Activated gamma-delta T cell (primary cell): ENCODE measurements at places on chromosomes 1 and 21.
A peak's percentile ranks its signal among the peaks of the same experiment; 100 is the strongest.

DNA sequence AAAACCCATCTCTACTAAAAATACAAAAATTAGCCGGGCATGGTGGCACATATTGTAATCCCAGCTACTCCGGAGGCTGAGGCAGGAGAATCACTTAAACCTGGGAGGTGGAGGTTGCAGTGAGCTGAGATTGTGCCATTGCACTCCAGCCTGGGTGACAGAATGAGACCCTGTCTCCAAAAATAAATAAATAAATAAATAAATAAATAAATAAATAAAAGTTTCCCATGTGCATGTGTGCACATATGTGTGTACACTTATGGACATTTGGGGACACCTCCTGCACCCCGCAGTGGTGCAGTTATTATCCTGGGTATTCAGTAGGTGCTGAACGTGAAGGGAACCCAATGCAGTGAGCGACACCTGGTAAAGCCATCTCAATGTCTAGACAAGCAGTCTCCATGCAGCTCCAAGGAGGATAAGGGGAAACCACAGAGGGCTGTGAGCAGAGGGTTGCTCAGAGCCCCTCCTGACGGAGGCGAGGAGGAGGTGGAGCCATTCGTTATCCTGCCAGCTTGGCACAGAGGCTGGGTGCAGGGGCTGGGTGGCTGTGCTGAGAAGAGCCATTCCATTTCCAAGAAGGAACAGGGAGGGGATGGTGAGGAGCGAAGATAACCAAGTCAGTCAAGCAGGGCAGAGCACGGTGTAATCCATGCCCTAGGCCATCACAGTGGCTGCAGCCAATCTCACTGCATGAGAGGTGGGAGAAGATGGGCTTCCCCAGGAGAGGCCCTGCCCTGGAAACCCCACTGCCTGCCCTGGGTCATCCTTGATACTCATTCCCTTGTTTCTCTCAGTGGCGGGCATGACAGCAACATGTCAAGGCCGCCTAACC, 25.6 kb downstream of the UBIAD1 start:
- DNase-seq: no peak

DNA sequence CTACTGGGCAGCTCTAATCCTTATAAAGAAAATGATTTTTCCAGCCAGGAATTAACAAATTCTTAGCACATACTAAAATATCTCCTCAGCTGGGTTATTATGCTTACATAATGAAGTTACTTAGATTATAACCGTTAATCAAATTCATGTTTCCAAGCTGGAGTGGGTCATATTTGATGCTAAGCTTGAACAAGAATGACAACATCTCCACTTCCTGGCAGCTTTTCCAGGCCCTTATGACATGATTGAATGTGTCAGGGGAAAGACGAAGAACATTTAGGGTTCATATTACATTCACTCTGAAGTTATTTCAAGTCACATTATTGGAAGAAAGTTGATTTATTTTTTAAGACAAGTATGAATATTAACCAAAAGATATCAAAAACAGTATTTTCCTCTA, 333.7 kb downstream of the PCP4 start:
- no peak for DNase-seq

DNA sequence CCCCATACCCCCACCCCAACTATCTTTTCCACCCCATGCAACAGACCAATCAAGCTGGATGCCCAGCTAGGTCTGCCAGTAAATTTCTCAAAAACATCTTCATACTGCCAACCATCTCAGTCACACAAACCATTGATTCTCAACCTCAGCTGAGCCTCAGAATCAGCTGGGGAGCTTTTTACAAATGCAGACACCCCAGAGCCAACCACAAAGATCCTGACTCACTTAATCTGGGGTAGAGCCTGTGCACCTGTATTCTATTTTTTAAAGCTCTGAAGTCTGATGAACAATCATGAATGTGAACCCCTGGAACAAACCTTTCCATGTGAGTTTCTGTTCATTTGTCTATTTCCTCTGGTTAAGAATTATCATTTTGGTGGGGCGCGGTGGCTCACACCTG, 66.0 kb downstream of the ZNF281 start:
- no peak for DNase-seq

- no peak for DNase-seq
Measured at GRCh38 chr1:241598249-241598648, 41.9 kb downstream of the CHML start.

DNA sequence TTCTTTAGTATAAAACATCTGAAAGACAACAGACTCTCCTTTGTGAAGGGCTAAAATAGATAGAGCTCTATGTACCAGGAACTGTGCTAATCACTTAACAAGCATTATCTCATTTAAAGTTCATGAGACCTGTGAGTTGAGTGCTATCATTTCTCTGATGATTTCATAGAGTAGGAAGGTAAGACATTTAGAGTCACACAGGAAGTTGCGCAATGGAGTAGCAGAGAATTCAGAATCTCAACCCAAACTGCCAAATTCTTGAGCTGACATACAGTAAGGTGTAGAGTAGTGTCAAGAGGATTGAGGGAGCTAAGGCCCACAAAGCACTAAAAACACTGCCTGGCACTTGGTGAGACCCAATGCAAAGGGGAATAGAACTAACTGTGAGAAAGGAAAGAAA, 384.3 kb downstream of the NTNG1 start:
- DNase-seq: no peak

GRCh38 chr1:64043976-64044375, 159.4 kb upstream of the UBE2U start:
- no peak for DNase-seq

DNA sequence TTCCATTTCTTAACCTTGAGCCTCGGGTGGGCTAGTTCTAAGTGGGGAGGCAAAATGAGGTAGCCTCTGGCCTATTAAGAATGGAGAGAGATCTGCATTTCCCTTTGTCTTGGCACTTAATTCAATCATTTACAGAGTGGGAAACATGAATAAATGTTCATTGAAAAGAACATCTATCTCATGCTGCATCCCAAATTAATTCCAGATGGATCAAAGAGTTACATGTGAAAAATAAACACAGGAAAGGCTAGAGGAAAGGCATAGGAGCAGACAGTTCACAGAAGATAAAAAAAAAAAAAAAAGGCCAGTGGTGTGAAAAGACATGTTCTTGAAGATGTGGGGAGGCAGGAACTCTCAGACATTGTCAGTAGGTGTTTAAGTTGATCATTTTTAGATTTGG, 35.7 kb upstream of the EPS8L3 start:
- no peak for DNase-seq

- DNase-seq: no peak
Measured at GRCh38 chr1:119713749-119714456, 2.2 kb downstream of the PHGDH start.

GRCh38 chr1:203311368-203312301, 6.3 kb downstream of the BTG2 start:
- DNase-seq: no peak

DNA sequence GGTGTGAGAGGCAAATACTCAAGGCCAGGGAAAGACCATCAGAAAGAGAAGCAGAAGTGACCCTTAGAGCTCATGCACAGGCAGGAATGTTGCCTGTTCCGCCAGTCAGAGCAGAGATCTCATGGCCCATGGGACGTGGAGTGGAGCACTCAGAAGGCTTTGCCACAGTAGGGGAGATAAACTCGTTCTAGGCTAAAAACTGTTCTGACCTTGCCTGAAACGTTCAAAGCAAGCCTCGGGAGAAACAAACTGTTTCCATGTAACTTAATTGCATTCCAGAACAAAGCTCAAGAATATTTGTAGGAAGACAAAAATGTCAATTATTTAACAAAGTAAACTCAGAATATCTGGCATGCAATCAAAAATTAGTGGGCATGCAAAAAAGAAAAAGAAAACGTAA, 20.7 kb upstream of the SLC19A1 start:
- no peak for DNase-seq

DNA sequence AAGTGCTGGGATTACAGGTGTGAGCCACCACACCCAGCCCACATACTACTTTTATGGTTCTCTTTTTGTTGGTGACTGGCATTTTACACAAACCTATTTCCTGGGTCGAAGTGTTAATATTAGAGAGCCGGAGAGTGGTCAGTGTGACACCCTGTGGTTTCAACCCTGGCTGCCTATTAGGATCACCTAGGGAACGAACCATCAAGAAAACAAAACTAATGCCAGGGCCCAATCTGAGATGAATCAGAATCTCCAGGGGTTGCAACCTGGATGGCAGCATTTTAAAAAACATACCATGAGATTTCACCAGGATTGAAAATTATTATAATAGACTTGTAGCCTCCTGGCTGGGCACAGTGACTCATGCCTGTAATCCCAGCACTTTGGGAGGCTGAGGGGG, 6.1 kb downstream of the MRPS21 start:
- no peak for DNase-seq

- no peak for DNase-seq
Measured at GRCh38 chr1:99553301-99553700, 92.6 kb upstream of the PALMD start.

GRCh38 chr1:55035904-55036303, 3.4 kb upstream of the PCSK9 start:
- DNase-seq: no peak

DNA sequence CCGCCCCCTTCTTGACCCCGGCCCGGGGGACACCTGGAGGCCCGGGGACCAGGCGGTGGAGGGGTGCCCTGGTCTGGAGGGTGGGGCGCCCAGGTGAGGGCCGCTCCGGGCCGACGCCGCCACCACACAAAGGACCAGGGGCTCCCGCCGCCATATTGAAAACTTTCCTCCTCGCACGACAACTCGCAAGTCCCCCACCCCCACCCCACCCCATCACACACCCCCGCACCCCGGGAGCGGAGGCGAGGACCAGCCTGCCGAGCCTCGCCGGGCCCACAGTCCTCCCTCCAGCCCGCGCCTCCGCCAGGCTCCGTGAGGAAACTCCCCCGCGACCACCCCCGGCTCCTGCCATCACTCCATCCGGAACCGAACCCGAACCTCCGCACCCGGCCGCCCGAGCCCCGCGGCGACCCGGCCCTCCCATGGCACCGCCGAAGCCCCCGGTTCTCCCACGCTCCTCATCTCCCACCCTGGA, 733 bp downstream of the KDM5B start:
- DNase-seq: peak; percentile 23

DNA sequence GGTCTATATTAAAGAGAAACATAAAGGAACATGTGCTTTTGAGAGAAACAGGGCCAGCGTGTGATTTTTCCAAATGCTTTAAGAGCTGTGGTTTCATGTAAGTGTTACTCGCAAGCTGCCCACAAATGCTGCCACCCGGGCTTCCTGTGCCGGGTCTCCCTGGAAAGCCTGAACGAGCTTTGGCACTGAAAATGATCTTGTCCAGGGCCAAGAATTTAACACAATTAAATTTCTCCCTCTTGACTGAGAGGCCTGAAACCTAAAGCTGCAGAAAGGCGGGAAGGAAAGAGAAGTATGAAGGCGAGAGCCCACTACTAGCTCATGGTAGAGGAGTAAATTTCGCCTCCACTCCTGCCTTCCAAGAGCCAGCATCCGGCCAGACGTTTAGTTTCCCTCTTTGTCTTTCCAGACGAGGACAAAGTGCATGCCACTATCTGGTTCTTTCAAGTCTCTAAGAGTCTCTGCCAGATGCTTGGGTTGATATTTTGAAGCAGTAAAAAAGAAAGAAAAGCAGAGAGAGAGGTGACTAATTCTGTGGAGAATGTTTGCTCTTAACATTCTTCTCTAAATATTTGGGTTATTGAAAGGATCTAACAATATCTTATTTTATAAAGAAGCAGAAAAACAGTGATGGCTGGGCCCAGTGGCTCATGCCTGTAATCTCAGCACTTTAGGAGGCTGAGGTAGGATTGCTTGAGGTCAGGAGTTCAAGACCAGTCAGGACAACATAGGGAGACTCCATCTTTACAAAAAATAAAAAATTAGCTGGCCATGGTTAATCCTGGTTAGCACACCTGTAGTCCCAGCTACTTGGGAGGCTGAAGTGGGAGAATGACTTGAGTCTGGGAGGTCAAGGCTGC, 100.0 kb upstream of the HNRNPU start:
- DNase-seq: no peak

DNA sequence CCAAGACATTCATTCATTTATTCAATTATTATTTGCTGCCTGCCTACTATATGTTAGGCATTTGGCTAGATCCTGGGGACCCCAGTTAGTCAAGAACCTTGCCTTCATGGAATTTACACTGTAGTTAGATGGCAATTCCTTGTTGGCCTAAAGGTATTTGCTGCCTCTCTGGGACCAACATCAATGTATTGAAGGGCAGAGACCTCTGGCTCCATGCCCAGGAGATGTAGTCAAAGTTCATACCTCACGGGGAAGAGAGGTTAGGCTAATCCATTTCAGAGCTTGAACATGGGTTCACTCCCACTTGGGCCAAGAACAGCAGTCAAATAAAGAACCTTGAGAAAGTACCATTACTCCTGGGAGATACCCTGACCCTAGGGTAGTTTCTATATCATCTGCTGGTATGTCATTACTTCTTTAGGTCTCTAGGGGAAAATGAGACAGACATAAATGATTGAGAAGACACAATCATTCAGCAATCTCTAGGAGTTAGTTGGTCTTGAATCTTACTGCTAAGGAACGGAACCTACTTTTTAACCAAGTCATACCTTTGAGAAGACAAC, 32.0 kb downstream of the SORT1 start:
- DNase-seq: no peak

DNA sequence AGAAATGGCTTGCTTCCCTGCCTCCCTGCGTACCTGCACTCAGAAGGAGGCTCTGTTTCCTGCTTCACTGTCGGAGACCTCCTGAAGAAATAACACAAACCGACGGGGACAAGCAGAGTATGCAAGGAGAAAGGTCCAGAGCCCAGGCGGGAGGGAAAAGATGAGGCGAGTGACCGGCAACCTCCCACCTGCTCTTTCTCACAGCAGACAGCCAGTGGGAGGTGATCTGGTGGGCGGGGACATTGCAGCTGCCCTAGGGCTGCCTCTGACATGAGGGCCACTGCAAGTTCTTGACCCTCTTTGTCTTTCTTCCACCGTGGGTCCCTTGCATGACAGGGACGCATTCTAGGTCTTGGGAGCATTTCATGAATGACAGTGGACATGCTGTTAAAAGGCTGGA, 368.2 kb downstream of the CAMTA1 start:
- DNase-seq: no peak

DNA sequence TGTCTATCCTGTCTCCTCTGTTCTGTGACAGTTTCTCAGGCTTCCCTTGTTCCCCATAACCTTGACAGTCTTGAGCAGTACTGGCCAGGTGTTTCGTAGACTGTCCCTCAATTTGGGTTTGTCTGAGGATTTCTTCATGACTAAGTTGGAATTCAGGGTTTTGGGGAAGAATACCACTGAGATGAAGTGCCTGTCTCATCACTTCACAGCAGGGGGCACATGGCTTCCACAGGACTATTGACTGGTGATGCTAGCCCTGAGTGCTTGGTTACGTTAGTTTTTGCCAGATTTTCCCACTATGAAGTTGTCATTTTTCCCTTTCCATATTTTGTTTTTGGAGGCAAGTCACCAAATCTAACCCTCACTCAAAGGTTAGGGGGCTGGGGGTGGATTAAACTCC, 45.7 kb downstream of the CDCP2 start:
- DNase-seq: no peak

DNA sequence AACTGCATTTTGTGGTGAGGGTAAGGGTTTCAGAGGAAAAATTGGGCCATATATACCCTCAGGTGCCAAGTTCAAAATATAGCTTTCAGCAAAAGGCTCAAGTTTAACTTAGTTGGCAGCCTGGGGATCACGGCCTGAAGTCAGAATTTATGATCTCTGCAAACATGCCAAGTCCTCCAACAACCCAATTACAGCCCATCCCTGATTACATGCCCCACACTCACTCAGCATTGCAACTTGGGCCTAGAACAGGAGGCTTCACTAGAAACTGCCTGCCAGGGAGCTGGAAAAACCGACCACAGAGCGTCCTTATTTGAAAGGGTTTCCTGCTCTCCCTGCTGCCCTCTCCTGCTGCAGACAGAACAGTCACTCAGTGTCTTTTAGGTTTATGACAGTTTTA, 12.4 kb downstream of the FYB2 start:
- DNase-seq: no peak

- DNase-seq: no peak
Measured at GRCh38 chr1:221720545-221720944, 21.3 kb downstream of the DUSP10 start.
